Stimulated activated CD4-positive, alpha-beta T cell treated with anti-CD3 and anti-CD28 coated beads, TNF-alpha, amount 100 ng/mL, for 24 hours (primary cell): ENCODE measurements at places on chromosomes 7 and 10.

GRCh38 chr10:88881922-88882645, 2.0 kb downstream of the STAMBPL1 start:
- DNase-seq = no peak

GRCh38 chr10:132320654-132321469, 11.1 kb upstream of the LRRC27 start:
- no peak for DNase-seq

DNA sequence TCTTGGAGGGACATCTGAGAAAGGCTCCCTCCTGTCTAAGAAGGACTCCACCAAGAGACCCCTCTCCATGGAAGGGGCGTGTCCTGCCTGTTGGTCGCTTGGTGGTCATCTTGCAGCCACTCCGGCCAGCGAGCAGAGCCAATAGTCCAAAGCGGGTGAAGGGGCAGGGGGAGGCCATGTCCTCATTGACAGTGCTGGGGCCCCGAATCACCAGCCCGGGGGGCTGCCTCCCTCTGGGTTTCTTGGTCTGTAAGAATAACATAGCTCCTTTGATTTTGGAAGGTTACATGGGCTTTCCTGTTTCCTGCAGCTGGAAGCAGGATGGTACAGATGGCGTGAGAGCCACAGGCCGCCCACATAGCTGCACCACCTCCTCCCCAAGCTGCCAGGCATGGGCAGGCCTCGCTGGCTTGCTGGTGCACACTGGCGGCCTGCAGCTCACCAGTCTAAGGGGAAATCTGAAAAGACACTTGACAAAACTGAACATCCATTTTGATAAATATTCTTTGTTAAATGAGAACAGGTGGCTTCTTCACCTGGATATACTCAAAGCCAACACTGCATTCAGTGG, 105.8 kb downstream of the ARHGAP22 start:
- no peak for DNase-seq

DNA sequence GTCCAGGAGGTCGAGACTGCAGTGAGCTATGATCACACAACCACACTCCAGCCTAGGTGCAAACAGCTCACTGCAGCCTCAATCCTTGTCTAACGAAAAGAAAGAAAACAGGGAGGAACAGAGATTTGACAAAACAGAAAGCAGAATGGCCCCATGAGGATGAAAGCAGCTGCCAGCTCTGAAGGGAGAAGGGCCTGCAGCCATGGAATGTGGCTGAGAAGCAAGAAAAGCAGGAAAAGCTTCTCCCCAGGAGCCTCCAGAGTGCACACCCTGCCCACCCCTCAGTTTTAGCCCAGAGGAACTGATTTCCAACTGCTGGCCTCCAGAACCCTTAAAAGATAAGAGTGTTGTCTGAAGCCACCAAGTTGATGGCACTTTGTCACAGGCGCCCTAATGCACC, 13.0 kb downstream of the ESYT2 start:
- no peak for DNase-seq

- no peak for DNase-seq
Measured at GRCh38 chr7:83321011-83321410, 158.3 kb upstream of the PCLO start.
